Stimulated activated CD8-positive, alpha-beta memory T cell treated with anti-CD3 and anti-CD28 coated beads, Interleukin-2, amount 100 ng/mL, for 1 hour (primary cell): ENCODE measurements at places on chromosomes 6 and 20.

GRCh38 chr20:10113746-10114145 lies 79.0 kb downstream of the ANKEF1 start:
- no peak for DNase-seq

GRCh38 chr6:150756173-150756572 lies 109.3 kb upstream of the MTHFD1L start:
- no peak for DNase-seq

GRCh38 chr6:148835920-148836441 lies 89.2 kb downstream of the UST start:
- no peak for DNase-seq

GRCh38 chr6:124490122-124490521 lies 472.1 kb upstream of the RNF217 start:
- DNase-seq, result no peak

GRCh38 chr6:133587546-133588160 lies 301.3 kb upstream of the TCF21 start:
- no peak for DNase-seq

GRCh38 chr6:154410619-154411072 lies 54.0 kb upstream of the IPCEF1 start:
- no peak for DNase-seq

DNA sequence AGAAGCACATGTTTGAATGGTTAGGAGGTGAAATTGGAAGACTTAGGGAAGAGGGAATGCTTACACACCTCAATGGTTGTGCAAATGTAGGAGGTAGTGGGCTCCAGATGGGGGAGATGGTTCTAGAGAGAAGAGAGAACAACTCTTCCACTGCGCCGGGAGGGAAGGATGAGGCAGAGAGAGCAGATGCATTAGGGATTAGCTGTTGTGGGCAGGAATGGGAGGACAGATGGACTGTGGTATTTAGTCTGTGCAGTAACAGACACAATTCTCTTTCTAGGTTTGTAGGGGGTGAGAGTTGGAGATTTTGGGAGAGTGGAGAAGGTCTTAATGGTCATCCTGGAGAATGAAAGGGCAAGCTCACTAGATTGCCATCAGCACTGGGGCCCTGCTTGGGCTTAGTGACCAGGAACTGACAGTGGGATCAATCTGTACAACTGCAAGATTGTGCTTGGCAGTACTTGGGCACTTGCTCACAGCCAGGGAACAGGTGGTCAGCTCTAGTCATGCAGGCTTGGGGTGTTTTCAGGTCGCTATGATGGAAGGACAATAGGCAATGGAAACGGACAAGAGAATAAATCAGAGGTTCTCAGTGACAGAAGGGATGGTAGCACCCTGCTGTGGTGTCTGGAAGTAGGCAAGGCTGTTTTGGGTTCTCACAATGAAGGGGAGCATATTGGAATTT lies 182.0 kb upstream of the MYLIP start:
- no peak for DNase-seq

- DNase-seq, result no peak
Measured at GRCh38 chr20:23963941-23964340, 24.6 kb downstream of the GGTLC1 start.

- DNase-seq, result peak; percentile 24
Measured at GRCh38 chr6:29627755-29628418, 5.1 kb downstream of the GABBR1 start.

DNA sequence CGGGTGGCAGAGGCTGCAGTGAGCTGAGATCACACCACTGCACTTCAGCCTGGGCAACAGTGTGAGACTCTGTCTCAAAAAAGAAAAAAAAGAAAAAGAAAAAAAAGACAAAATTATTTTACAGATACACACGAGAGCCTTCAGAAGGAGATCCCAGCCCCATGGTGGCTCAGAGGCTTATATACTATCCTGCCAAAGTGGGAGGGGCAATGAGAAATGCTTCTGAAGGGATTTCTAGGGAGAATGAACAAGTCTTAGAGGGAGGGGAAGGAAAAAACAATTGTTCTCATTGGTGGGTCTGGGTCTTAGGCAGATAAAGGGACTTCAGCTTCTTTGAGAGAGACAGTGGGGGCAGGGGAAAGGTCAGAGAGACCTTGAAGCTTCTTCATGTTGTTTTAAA lies 76.8 kb downstream of the BANF2 start:
- DNase-seq, result no peak

- DNase-seq, result no peak
Measured at GRCh38 chr6:3718407-3718806, 33.1 kb downstream of the PXDC1 start.

GRCh38 chr6:152952866-152953509 lies 29.9 kb downstream of the FBXO5 start:
- no peak for DNase-seq

- no peak for DNase-seq
Measured at GRCh38 chr6:93398723-93399122, 20.6 kb downstream of the EPHA7 start.

DNA sequence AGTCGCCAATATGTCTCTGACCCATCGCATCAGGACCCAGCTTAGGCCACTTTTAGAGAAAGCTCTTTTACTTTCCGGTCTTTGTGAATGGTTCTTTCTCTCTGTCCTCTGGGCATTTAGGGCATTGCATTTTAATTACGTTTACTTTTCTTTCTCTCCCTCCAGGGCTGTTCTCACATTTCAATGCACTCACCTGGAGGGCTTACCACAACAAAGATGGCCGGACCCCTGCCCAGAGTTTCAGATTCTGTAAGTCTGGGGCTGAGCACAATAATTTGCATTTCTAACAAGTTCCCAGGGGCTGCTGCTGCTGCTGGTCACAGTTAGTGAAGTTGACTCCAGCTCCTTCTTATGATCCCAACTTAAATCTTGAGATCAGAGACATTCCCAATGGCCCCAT lies 3.0 kb downstream of the ANKRD66 start:
- no peak for DNase-seq

GRCh38 chr20:13297147-13297899 lies 76.2 kb downstream of the ISM1 start:
- no peak for DNase-seq

DNA sequence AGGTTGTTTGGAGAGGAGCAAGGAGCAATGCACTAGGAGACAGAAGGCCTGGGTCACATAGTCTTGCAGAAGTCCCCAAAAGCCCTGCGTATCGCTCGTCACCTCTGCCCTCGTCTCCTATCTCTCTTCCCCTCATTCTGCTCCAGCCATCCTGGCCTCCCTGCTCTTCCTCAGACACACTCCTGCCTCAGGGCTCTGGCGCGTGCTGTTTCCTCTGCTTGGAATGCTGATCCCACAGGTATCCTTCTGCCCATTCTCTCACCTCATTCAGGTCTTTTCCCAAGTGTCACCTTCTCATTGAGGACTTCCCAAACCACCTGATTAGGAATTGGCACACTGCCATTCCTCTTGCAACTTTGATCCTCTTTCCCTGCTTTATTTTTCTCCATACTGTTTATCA lies 9.0 kb upstream of the SLC2A10 start:
- no peak for DNase-seq

DNA sequence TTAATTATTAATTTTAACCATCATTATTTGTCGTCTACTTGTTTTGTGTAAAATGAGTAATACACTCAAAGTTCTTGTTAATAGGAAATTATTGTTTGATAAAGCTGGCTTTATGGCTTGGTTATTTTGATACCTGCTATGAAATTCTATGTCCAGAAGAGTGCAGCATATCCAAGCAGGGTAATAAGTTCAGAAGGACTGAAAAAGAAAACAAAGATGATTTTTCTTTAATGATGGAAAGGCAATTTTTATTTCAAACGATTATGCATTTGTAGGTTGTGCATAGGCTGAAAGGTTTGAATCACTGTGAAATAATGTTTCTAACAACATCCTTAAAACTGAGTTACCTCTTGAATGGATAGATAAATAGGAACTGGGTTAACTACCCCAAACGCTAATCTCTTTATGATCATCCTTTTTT lies 1.4 kb upstream of the MAN1A1 start:
- DNase-seq, result no peak

DNA sequence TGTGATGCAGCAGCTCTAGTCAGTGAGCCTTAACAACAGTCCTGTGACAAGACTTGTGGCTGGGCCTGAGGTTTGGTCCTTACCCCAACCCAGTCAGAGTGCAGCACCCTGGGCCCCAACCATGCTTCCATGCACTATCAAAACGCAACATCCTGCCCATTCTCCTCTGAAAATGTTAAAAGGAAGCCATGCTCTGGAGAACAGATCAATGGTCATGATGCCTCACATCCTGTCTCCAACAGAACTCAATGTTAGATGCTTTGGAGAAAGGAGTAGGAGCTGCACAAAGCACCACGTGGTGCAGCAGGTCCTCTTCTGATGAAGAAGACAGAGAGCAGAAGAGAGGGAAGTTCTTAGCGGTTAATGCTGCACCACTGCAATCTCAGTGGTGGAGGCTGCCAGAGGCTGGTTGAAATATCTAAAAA lies 41.9 kb downstream of the TRAM2 start:
- no peak for DNase-seq

DNA sequence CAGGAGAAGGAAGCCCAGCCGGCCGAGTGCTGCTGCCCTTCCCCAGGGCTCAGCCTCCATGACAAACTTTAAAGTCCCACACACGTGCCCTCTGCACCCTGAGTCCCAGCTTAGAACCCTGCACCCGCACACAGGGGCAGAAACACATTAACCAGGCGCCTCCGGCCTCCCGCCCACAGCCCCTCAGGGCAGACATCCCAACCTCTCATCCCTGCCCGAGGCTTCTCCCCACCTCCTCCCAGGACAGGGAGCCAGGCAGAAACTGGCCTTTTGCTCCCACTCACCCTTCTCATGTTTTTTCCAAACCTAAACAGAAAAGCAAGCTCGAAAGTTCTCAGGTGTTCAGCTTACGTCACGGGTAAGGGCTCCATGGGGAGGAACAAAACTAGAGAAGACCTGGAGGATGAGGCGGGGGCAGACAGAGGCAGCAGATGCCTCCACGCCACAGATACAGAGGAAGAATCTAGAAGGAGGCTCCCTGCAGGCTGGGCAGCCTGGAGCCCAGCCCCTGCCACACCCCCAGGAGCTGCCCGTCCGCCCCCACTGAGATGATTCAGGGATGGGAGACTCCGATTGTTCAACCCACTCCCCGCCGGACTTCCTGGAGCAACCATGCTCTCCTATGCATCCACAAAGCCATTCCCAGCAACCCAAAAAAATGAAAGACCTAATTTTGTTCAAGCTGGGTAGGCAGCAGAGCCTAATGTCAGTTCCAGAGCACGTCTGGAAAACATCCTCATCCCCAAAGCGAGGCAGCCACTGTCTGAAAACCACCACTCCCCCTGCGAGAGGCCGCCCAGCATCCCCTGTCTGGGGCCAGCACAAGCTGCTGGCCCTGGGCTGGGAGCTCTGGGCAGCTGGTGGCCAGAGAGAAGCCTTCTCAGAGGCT lies 8.8 kb downstream of the KCNQ2 start:
- DNase-seq, result no peak

GRCh38 chr6:101490857-101491256 lies 97.3 kb downstream of the GRIK2 start:
- DNase-seq, result no peak

DNA sequence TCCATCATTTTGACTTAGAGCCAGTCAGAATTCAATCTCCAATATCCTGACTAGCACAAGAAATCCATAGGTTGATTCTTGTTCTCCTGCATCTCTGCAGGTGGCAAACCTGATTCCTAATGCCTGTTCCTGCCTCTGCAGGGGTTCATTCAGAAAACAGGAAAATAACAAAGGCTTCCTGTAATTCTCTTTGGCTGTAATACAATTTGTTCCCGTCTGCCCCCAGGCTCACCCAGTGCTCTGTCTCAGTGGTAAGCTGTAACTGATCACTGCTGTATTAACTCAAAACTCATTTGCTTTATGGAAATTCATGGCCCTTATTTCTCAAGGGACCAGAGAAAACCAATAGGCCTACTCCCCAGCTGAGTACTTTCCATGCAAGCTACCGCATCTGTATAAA lies 88.6 kb downstream of the OPRM1 start:
- DNase-seq, result no peak

DNA sequence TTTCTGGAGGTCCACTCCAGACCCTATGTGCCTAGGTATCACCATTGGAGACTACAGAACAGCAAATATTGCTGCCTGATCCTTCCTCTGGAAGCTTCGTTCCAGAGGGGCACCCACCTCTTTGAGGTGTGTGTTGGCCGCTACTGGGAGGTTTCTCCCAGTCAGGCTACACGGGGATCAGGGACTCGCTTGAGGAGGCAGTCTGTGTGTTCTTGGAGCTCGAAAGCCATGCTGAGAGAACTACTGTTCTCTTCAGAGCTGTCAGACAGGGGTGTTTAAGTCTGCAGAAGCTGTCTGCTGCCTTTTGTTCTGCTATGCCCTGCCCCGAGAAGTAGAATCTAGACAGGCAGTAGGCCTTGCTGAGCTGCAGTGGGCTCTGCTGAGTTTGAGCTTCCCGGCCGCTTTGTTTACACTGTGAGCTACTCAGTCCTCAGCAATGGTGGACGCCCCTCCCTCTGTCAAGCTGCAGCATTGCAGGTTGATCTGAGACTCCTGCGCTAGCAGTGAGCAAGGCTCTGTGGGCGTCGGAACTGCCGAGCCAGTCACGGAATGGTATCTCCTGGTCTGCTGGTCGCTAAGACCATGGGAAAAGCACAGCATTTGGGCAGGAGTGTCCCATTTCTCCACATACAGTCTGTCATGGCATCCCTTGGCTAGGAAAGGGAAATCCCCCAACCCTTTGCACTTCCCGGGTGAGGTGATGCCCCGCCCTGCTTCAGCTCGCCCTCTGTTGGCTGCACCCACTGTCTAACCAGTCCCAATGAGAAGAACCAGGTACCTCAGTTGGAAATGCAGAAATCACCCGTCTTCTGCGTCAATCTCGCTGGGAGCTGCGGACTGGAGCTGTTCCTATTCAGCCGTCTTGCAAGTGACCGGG lies 32.5 kb upstream of the ASCC3 start:
- no peak for DNase-seq

GRCh38 chr6:2550247-2550646 lies 200.5 kb downstream of the MYLK4 start:
- DNase-seq, result no peak

DNA sequence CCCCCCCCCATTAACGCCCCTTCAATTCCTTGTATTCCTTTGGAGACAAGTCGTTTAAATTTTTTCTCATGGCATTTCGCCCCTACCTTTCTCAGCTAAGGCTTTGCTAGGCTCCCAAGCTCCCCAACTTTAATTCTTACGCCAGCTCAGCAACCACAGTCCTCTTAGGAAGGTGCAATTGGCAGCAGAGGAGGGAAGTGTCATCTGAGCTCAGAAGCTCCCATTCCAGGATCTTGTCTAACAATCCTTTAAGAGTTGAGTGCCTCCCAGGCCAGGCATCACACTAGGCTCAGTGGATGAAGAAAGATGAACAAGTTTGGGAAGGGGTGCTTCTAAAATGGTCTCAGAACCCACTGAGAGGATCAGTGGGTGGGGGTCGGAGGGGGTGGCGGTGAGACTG lies 131.2 kb upstream of the AKAP12 start:
- no peak for DNase-seq

GRCh38 chr6:30951907-30952469 lies 11.2 kb downstream of the MUCL3 start:
- DNase-seq, result no peak

GRCh38 chr6:41901882-41902519 lies 6.8 kb upstream of the USP49 start:
- peak; percentile 22 for DNase-seq

GRCh38 chr6:166572370-166573261 lies 13.9 kb downstream of the RAMACL start:
- DNase-seq, result no peak
